ENCODE measurements at places on chromosomes 1 and 21.

GRCh38 chr1:54816130-54816529, 15.0 kb upstream of the TTC22 start:
- DNase-seq: no peak

- no peak for DNase-seq
These were observed 6.6 kb downstream of the SLX9 start for GRCh38 chr21:44946254-44947041.

GRCh38 chr1:68119445-68119844, 69.0 kb upstream of the DIRAS3 start:
- DNase-seq: no peak

DNA sequence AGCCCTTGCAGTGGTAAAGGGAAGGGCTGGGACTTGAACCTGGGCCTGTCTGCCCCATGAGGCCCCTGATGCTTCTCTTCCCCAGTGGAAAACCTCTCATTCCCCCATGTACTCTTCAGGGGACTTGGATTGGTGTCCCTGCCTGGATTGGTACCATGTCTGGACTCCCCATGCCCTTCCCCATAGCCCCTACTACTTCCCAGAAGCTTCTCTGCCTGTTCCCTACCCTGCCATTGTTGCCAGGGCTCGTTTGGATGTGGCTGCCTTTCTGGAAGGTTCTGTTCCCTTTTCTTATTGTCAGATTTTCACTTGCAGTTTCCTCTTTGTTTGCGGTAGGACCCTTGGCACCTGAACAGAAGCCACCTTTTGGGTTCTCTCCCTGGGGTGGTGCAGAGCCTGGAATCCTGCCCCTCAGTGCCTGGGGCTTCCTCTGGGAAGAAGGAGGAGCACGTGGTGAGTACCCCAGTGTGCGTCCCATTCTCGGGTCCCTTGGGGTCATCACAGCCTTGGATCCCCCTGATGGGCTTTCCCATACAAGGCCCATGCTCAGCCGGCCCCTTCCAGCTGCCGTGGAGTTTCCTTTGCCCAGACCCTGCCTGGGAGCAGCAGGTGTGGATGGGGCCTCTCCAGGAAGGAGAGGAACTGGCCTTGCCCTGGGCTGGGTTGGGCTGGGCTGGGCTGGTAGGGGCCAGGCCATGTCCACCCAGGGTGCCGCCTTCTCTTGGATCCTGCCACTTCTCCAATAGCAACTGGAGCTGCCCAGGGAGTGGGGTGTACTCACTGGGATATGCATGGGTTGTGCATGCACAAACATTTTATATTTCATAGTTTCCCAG, 281.1 kb downstream of the PTPRU start:
- no peak for DNase-seq

GRCh38 chr1:50796272-50796671, 163.8 kb downstream of the FAF1 start:
- no peak for DNase-seq
